ENCODE measurements at places on chromosomes 16 and 17.

DNA sequence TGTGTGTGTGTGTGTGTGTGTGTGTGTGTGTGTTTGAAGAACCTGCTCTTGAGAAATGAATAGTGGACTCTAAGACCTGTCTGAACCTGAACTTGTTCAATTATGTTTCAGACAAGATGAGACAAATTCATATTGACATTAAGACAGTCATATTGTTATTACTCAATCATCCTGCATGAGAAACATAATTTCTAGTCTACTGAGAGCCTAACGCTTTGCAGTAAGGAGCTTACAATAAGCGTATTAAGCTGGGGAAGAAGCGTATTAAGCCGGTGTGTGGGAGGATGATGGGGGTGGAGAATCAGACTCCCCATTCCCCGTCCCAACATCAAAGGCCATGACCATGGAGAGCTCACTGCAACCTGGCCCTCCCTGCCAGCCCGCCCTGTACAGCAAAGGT is 22.4 kb upstream of the MNT start:
- DNase-seq: no peak

GRCh38 chr17:4479340-4479981 is 19.2 kb upstream of the SPNS2 start:
- no peak for DNase-seq

GRCh38 chr17:30318155-30318554 is 15.7 kb downstream of the TMIGD1 start:
- no peak for DNase-seq

- no peak for DNase-seq
Measured at GRCh38 chr17:28940142-28940541, 11.2 kb downstream of the PHF12 start.

DNA sequence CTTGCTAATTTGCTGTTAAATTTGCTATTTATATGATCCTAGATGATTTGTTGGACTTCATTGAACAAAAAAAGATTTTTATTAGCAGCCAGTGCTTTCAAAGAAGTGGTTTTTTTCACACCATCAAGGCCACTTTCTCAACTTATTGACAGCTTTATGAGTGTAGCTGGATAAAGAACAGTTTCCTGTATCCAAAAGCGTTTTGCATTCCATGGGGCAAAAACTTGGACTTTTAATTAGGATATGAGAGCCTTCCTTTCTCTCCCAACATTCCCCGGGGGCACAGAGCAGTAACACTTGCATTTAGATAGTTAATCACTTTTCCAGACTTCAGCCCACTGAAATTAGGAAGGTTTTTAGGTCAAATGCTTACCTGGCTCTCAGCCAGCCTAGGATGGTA is 177.1 kb upstream of the ELAC2 start:
- no peak for DNase-seq
